ENCODE measurements at places on chromosomes 2 and 18. TPM values are rescaled to one million over a fixed set of nuclear protein-coding genes. Genes with fewer than 3 reads are reported as not detected.

GRCh38 chr2:209526561-209526960 lies 102.7 kb downstream of the MAP2 start:
- no peak overlapping the region for H3K27ac ChIP-seq
- H3K36me3 ChIP-seq, result no peaks in the 10 kb centered on the region
- no peak for DNase-seq
- peaks cover 1% of the 10 kb centered on the region for H3K4me1 ChIP-seq
- H3K27me3 ChIP-seq, result no peaks in the 10 kb centered on the region
- H3K4me3 ChIP-seq, result no peak overlapping the region

The NUP35 gene
- total RNA-seq, result 19.7 TPM

GRCh38 chr18:63071701-63072141 lies 247.8 kb downstream of the BCL2 start:
- no peak overlapping the region for H3K4me3 ChIP-seq
- H3K27me3 ChIP-seq, result no peaks in the 10 kb centered on the region
- no peaks in the 10 kb centered on the region for H3K4me1 ChIP-seq
- no peaks in the 10 kb centered on the region for H3K36me3 ChIP-seq
- no peak for DNase-seq

The ESPNL gene
- 0.11 TPM for total RNA-seq

- H3K4me1 ChIP-seq, result peaks cover 11% of the 10 kb centered on the region
- no peaks in the 10 kb centered on the region for H3K27me3 ChIP-seq
- H3K36me3 ChIP-seq, result no peaks in the 10 kb centered on the region
- H3K27ac ChIP-seq, result no peak overlapping the region
- H3K4me3 ChIP-seq, result no peak overlapping the region
- DNase-seq, result no peak
Measured at GRCh38 chr2:145156199-145156598, 636.3 kb upstream of the ZEB2 start.

GRCh38 chr2:170142502-170142901 lies 35.4 kb upstream of the MYO3B start:
- H3K4me3 ChIP-seq, result no peak overlapping the region
- DNase-seq, result no peak
- H3K27me3 ChIP-seq, result no peaks in the 10 kb centered on the region
- H3K4me1 ChIP-seq, result peaks cover 2% of the 10 kb centered on the region
- no peak overlapping the region for H3K27ac ChIP-seq

The MGAT4A gene
- 14.5 TPM for total RNA-seq

- peak; percentile 43 for DNase-seq
- H3K27me3 ChIP-seq, result no peaks in the 10 kb centered on the region
- no peak overlapping the region for H3K27ac ChIP-seq
- no peaks in the 10 kb centered on the region for H3K36me3 ChIP-seq
Measured at GRCh38 chr18:45384137-45384961, 230.9 kb upstream of the SLC14A2 start.

DNA sequence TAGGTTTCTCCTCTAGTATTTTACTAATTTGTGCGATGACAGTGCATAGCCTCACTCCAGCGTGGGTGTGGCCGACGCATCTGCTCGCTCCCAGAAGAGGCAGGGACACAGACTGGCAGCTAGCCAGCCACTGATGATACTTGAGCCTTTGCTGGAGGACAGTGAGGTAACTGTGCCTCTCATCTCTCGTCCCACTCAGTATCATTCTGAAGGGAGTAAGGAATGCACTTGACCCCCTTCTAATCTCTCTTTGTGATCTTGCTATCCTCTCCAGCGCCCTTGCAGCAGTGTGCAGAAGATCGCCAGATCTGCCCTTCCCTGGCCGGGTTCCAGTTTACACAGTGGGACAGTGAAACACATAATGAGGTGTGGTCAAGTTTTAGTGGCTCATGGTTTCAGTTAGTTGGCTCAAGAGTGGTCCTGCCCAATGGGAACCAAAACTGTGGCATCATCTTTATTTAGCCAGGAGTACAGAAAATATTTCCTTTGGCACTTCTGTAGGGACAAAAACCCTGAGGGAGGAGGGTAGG lies 17.5 kb downstream of the NCAPH start:
- H3K4me3 ChIP-seq, result no peak overlapping the region
- H3K27ac ChIP-seq, result no peak overlapping the region
- no peaks in the 10 kb centered on the region for H3K36me3 ChIP-seq

The OXER1 gene
- total RNA-seq, result 5.8 TPM

GRCh38 chr2:41663056-41663455 lies 384.8 kb upstream of the PKDCC start:
- H3K27ac ChIP-seq, result no peak overlapping the region
- no peaks in the 10 kb centered on the region for H3K27me3 ChIP-seq
- no peak for DNase-seq
- H3K36me3 ChIP-seq, result no peaks in the 10 kb centered on the region
- no peak overlapping the region for H3K4me3 ChIP-seq

DNA sequence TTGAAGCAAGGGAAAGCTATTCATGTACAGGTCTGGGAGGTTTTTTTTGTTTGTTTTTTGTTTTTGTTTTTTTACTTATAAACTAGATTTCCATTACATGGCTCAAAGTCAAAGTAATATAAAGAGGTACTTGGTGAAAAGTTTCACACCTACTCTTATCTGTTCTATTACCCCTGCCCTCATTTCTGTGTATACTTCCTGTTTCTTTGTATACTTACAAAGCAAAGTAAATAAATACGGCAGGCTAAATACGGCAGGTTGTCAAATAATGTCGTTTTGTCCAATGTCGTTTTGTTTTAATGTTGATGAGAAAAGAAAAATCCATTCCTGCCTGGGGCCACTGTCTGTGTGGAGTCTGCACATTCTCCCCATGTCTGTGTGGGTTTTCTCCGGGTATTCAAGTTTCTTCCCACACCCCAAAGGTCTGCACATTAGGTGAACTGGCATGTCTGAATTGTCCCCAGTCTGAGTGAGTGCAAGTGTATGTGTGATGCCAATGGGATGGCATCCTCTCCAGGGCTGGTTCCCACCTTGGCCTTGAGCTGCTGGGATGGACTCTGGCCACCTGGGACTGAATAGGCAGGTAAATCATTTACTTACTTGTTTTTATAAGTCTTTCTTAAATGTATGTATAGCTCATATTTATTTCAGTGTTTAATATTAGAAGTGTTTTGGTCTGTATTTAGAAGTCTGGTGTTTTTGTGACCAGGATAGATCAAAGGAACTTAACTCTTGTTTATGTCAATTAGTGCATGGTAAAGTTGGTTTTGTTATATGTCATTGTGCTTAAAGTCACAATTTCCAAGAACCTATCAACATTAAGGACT lies 13.4 kb downstream of the STAMBP start:
- no peaks in the 10 kb centered on the region for H3K4me1 ChIP-seq
- H3K27ac ChIP-seq, result no peak overlapping the region
- no peaks in the 10 kb centered on the region for H3K36me3 ChIP-seq
- no peak for DNase-seq
- H3K27me3 ChIP-seq, result no peaks in the 10 kb centered on the region

GRCh38 chr2:128685841-128686496 lies 367.3 kb upstream of the HS6ST1 start:
- no peaks in the 10 kb centered on the region for H3K4me1 ChIP-seq
- H3K36me3 ChIP-seq, result no peaks in the 10 kb centered on the region
- no peak for DNase-seq
- no peaks in the 10 kb centered on the region for H3K27me3 ChIP-seq

The GREB1 gene
- 723 TPM for total RNA-seq

DNA sequence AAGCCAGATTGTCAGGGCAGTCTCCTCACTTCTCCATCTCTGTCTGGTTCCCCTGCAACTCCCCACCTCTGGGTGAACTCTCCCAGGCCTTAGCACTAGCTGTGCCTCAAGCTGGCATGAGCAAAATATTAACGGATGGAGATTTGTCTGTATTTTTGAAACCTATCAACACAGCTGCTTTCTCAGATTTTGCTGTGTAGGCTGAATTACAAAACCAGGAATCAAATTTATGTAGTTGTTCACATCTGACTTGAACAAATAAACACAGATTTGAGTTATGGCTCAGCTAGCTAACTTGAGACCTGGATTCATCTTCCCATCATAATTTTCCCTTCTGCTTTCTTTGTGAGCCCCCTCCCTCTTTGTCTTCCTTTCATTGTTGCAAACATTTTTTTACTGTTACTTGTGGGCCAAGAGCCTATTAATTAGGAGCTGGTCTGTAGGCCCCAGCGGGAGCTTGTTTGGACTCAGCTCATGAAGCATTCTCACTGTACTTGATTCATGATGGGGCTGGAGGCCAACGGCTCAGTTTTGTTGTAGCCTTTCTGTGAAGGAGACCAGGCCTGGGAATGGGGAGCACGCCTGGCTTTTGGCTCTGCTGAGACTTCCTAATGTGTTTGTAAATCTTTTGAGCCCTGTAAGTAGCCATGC lies 164.1 kb upstream of the GATA6 start:
- H3K4me1 ChIP-seq, result no peaks in the 10 kb centered on the region
- H3K36me3 ChIP-seq, result no peaks in the 10 kb centered on the region
- no peaks in the 10 kb centered on the region for H3K27me3 ChIP-seq
- DNase-seq, result no peak

- no peak for DNase-seq
- H3K36me3 ChIP-seq, result no peaks in the 10 kb centered on the region
- no peak overlapping the region for H3K27ac ChIP-seq
- no peaks in the 10 kb centered on the region for H3K27me3 ChIP-seq
- H3K4me1 ChIP-seq, result peaks cover 10% of the 10 kb centered on the region
Measured at GRCh38 chr2:99183025-99183424, 2.0 kb downstream of the MRPL30 start.

DNA sequence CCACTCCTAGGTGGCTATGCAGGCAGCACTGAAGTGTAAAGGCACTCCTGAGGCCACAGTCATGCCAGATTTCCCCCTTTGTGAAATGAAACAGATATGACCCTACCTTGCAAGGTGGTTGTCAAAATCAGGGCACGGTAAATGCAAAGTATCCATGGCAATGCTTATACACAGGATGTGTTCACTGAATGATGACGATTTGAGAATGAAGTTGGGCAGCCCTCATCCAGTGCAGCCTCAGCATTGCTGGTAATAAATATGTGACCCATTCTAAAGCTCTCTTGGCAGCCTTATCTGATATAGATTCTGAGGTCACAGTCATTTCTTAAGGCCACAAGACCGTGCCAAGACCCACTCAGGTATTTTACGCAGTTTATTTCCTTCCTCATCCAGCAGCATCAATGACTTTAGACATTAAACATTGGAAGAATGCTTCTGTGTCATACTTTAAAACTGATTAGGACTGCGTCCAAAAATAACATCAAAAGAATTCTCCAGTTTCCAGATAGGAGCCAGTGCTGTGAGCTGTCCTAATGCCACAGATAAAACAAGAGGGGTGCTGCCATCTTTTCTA lies 125.5 kb upstream of the SERTAD2 start:
- H3K27ac ChIP-seq, result no peak overlapping the region
- no peaks in the 10 kb centered on the region for H3K36me3 ChIP-seq
- no peaks in the 10 kb centered on the region for H3K4me1 ChIP-seq
- no peak overlapping the region for H3K4me3 ChIP-seq

The KHK gene
- total RNA-seq, result 5.2 TPM

- H3K4me1 ChIP-seq, result no peaks in the 10 kb centered on the region
- H3K4me3 ChIP-seq, result no peak overlapping the region
- H3K36me3 ChIP-seq, result peaks cover 3% of the 10 kb centered on the region
- H3K27me3 ChIP-seq, result no peaks in the 10 kb centered on the region
Measured at GRCh38 chr2:28411956-28412609, 19.4 kb downstream of the FOSL2 start.

GRCh38 chr2:39796134-39796533 lies 17.1 kb upstream of the THUMPD2 start:
- no peaks in the 10 kb centered on the region for H3K36me3 ChIP-seq
- H3K4me3 ChIP-seq, result no peak overlapping the region
- no peaks in the 10 kb centered on the region for H3K4me1 ChIP-seq
- no peak overlapping the region for H3K27ac ChIP-seq
